ENCODE measurements at places on chromosomes 5 and 9. TPM values are rescaled to one million over a fixed set of nuclear protein-coding genes. Genes with fewer than 3 reads are reported as not detected.

HTR1A gene
- total RNA-seq = not detected

GNA14 gene
- 5.0 TPM for total RNA-seq

SPINK7 gene
- total RNA-seq = not detected

COL27A1 gene
- 21.1 TPM for total RNA-seq

DNA sequence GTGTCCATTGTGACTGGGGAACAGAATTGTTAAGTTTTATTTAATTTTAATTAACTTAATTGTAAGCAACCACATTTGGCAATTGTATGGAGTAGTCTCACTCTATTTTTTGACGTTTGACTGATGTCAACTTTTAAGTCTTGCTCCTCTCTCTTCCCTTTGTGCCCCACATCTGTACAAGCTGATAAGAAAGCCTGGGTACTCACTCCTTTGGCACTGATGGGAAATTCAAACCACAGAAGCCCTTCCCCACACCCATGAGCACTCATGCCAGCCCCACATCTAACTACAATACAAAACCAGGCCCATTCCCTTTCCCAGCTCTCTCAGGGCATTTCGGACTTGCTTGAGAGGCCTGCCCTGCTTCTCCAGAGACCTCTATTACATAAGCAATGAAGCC, 451.5 kb upstream of the KIF2A start:
- DNase-seq = no peak

- DNase-seq = no peak
Observed at GRCh38 chr5:96876292-96876850, at the start of gene ERAP2. ERAP2 (plus strand) TSS chr5:96876500; CDS start chr5:96879686, 3,186 bp downstream.

DNA sequence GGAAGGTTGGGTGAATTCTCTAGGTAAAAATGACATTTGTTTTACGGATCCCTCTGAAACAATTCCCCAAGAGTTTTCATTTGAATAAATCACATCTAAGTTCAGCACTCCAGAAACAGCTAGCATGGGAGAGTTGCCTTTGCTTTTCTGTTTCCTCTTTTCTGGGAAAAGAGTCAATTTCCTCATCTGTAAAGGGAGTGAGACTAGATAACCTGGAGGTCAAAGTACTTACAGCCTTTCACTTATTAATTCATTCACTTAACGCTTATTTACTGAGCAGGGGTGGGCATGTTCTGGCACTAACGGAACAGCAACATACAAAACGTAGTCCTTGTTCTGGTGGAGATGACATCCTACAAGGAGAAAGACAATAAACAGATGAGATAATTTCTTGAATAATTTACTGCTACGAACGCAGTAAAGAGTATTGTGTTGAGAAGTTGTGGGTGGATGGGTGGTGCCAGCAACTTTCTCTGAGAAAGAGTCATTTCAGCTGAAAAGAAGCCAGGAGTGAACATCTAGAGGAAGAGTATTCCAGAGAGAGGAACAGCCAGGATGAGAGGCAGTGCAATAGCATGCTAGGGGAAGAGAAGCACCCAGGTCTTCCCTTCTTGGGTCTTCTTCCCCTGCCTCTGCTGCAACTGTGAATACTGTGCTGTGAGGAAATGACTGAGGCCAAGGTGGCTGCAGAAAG, 335.6 kb downstream of the ZSWIM6 start:
- DNase-seq = no peak

DNA sequence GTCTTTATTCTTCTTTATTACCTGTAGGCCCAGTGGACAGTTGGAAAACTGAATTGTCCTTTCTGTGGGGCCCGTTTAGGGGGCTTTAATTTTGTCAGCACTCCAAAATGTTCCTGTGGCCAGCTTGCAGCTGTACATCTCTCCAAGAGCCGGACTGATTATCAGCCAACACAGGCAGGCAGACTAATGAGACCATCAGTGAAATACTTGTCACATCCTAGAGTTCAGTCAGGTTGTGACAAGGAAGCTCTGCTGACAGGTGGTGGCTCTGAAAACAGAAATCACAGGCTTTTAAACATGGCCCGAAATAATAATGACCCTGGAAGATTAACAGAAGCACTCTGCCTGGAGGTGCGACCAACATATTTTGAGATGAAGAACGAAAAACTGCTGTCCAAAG, 47.9 kb downstream of the RNF180 start:
- no peak for DNase-seq

DNA sequence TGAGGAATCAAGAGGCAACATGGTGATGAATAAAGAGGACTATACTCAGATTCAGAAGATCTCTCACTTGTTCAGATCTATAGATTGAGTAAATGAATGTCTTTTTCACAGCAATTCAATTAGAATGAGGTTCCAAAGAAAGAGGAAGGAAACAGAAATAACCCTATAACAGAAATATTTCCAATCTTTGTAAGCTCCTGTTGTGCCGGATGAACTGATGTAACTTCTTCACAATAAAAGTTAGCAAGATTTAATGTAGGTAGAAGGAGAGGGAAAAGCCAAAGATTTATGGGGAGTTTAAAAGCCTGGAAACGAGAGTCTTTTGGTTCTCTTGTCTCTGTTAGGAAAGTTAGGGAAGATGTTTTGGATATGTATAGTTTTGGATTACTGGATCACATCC, 92.1 kb downstream of the PBX3 start:
- no peak for DNase-seq

DNA sequence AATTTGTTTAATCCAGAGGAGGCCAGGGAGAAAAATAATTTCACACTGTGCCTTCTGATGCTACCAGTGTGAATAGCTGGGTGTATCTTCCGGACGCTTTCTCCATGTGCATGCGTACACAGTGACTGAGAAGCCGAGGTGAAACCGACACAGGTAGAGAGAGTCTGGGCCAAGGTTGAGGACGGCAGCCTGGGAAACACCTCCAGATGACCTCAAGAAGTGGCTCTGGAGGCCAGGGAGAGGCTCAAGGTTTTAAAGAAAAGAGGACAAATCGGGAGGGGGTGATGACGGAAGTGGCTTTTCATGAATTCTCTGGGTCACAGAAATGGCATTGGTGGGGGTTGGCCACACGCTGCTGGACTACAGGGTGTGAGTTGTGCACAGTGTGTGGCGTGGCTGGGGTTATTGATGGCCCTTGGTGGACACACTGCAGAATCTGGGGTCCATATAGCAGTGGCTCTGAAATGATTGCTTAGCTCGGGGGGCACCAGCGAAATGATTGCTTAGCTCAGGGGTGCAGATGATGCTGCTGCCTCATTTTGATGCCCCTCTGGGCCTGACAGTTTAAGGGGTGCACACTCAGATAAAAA, 34.1 kb upstream of the LRRC14B start:
- DNase-seq = no peak

DNA sequence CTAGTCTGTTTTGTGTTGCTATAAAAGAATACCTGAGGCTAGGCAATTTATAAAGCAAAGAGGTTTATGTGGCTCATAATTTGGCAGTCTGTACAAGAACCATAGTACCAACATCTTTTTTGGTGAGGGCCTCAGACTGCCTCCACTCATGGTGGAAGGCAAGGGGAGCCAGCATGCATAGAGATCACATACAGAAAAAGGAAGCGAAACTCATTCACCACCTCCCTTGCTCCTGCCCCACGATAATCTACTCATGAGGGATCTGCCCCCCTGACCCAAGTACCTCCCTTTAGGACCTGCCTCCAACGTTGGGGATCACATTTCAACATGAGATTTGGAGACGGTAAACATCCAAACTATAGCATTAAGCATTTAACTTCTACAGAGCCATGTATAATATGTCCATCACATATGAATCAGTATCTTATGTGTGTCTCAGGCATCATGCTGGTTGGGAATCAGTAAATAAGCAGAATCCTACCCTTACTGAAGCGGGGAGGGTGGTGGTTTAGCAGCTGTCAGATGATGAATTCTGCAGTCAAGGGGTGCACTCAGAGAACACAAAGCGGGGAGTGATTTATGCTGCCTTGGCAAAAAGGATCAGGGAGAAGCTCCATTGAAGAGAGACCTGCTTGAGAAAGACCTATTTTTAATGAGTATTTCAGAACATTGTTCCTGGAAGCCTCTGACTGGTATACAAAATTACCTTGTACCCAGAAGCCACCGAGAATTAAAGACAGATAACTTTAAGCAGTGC, 34.8 kb downstream of the HMGXB3 start:
- DNase-seq = no peak

- no peak for DNase-seq
Observed at GRCh38 chr9:100394816-100395215, 32.1 kb upstream of the MSANTD3 start.

CFAP77 gene
- not detected for total RNA-seq

DNA sequence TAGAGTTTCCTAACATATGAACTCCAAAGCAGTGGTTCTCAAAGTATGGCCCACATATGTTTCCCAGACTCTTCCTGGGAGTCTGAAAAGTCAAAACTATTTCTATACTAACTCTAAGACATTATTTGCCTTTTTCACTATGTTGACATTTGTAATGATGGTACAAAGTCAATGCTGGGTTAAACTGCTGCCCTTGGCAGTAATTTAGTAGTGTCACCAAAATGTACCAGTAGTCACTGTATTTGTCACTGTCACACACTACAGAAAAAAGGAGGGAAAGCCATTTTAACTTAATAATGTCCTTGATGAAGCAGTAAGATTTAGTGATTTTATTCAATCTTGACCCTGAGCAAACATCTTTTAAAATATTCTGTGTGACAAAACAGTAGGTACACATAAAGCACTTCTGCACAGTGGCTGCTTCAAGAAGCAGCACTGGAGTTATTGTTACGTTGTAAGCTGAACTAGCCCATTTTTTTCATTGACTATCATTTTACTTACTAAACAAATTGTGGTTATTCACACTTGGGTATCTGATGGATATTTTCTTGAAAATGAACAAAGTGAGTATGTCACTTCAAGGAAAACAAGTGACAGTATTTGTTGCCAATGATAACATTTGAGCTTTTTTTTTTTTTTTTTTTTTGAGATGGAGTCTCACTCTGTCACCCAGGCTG, 90.3 kb downstream of the NR6A1 start:
- no peak for DNase-seq

GRCh38 chr9:31588756-31589155, 795.7 kb upstream of the ACO1 start:
- DNase-seq = no peak

DNA sequence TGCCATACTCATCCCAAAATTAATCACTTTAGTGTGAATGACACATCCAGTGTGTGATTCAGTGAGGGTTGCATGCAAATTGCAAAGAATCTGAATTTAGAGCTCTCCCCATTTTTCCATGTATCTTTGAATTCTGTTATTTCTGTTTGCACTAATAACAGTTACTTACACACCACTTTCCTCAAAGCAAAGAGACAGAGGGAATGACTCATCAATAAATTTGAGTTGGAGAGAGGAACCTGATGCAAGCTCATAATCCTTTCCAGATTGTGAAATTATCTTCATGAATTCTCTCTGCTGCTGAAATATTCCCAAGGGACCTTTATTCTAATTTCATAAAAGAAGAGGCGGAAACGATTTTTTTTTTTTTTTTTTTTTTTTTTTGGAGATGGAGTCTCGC, 204.8 kb downstream of the CDH9 start:
- no peak for DNase-seq

- DNase-seq = peak; percentile 79
Observed at GRCh38 chr9:119968836-119969707, 599.8 kb upstream of the BRINP1 start.

DNA sequence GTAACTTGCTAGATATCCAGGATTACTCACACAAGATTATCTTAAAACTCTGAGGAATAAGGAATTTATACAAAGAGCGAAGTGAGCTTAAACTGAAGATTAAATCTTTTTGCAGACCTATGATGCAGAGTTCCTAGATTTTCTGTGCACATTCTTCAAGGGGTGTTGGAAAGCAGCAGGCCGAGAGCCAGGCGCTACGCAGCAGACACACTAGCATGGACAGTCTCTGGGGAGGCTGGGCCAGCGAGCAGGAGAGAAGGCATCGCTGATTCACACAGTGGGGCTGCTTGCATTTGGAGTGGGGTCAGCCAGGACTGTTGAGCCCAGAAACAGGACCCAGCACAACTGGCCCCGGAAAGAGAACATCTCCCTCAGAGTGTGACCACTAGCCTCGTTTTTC, 136.3 kb downstream of the ADAMTS16 start:
- DNase-seq = no peak

GRCh38 chr5:61257421-61257820, 74.6 kb upstream of the ZSWIM6 start:
- DNase-seq = no peak

DNA sequence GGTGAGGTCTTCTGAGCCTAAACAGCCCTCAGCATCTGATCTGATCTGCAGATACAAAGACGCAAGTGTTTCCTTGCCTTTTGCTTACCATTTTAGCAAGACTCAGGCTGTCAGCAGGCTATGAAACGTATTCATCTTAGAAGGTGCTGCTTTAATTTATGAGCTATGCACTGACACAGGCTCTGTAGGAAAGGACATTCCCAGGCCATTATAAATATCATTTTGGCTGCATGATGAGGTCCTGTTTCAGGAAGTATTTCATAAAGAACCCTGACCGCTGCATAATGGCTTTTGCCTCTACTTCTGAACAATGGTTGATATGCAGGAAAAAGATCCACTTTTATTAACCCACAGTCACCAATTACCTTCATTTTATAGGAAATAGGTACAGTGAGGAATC, 98.4 kb upstream of the CAST start:
- no peak for DNase-seq

DNA sequence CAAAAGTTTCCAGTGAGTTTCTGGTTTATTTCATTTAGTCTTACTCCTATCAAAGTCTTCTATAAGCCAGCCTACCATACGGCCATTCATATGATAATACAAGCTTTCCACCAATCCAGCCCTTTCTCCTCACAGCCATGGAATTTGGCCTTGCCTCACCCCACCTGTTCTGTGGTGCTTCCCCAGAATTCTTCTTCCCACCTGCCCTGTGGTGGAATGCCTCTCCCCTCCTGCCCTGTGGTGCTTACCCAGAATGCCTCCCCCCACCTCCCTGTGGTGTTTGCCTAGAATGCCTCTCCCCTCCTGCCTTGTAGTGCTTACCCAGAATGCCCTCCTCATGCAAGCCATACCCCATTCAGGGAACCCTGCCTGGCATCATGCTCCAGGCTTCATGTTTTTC, 90.3 kb upstream of the APC start:
- no peak for DNase-seq

DRD1 gene
- not detected for total RNA-seq

LCN9 gene
- not detected for total RNA-seq

Data from stomach (tissue), 19 donors.